ENCODE measurements at places on chromosomes 12 and 14. TPM values are rescaled to one million over a fixed set of nuclear protein-coding genes. Genes with fewer than 3 reads are reported as not detected.

Gene BCL2L2
- total RNA-seq, result 20.3 TPM

Gene LYZ
- not detected for total RNA-seq

Gene IAPP
- not detected for total RNA-seq

DNA sequence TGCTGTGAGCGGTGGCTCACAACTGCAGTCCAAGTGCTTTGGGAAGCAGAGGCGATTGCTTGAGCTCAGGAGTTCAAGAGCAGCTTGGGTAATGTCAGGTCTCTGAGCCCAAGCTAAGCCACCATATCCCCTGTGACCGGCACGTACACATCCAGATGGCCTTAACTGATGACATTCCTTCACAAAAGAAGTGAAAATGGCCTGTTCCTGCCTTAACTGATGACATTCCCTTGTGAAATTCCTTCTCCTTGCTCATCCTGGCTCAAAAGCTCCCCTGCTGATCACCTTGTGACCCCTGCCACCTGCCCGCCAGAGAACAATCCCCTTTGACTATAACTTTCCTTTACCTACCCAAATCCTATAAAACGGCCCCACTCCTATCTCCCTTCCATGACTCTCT, 48.6 kb downstream of the SLC25A47 start:
- DNase-seq, result no peak

- DNase-seq, result no peak
These were observed 113.5 kb downstream of the TMEM132D start for GRCh38 chr12:129790331-129790730.

- no peak for DNase-seq
These were observed 8.8 kb downstream of the BDKRB1 start for GRCh38 chr14:96264853-96265252.

All from PC-9 (cell line).